ENCODE measurements at places on chromosomes 5 and 9. TPM values are rescaled to one million over a fixed set of nuclear protein-coding genes. Genes with fewer than 3 reads are reported as not detected.

- DNase-seq: no peak
These were observed 71.7 kb downstream of the GLIS3 start for GRCh38 chr9:4228142-4228541.

DNA sequence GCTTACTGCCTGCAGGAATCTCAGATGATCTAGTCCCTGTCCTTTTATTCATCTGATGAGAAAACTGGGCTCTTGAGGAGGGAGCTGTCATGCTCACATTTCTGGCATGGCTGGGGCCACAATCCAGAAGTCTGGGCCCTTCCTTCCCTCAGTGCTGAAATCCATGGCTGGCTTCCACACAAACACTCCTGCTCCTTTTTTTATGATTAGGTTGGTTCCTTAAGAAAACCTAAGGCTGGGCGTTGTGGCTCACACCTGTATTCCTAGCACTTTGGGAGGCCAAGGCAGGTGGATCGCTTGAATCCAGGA is 1.3 kb downstream of the ACER2 start:
- no peak for DNase-seq

GRCh38 chr5:36502608-36503007 is 103.8 kb upstream of the SLC1A3 start:
- DNase-seq: peak; percentile 93

DNA sequence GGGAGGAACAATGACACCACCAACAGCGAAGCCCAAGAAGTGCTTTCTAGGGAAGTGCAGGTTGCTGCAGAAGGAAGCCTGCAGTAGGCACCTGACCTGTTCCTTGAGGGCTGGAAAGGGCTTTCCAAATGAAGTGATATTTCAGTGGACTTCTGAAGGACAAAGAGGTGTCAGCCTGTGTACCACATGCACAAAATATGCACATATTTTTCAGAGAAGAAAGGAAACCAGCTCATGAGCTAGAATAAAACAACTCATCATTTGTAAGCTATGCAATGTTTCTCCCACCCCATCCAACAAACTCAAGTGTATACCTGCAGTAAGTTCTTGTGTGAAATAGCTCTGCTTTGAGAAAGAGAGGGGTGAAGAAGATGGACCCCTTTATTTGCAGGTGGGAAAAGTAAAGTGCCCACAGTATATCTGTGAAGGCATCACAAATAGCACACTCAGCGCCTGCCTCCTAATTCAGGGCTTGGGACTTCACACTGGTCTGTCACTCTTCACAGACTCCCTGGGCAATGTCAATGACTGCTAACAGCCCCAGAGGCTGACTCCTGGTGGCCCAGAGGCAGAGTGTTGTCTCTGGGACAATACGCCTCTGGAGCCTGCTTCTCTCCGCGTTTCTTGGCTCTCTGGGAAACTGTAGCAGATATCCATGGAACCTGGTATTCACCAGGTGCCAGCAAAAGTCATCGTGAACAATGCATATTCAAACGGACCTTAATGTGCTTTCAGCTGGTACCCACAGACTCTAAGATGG is 198.1 kb upstream of the EFNA5 start:
- no peak for DNase-seq

DNA sequence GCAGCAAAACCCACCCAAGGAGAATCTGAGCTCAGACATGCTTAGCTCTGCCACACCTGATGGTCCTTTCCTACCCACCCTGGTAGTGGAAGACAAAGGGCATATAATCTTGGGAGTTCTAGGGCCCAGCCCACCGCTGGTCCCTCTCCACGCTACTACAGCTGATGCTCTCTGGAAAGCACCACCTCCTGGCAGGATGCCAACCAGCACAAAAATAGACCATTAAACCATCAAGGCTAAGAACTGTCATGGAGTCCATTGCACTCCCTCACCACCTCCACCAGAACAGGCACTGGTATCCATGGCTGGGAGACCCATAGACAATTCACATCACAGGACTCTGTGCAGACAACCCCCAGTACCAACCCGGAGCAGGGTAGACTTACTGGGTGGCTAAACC is 111.0 kb upstream of the IL7R start:
- DNase-seq: no peak

DNA sequence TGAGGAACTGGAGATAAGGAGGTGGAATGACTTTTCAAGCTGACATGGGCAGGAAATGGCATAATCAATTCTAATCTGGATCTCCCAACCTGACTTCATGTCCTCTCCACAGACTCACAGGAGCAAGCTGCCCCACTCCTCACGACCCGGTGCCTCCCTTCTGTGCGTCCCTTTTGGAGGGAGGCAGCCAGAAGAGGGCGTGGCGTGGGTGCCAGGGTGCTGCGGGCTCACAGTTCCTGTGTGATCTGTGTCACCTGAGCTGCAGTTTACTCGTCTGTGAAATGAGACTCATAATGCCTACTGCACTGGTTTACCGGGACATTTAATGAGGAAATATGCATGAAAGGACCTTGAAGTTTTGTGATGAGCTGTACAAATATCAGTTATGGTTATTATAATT is 207.4 kb downstream of the DAB2IP start:
- DNase-seq: no peak

- DNase-seq: peak; percentile 57
These were observed 36.0 kb upstream of the BARHL1 start for GRCh38 chr9:132546148-132547051.

DNA sequence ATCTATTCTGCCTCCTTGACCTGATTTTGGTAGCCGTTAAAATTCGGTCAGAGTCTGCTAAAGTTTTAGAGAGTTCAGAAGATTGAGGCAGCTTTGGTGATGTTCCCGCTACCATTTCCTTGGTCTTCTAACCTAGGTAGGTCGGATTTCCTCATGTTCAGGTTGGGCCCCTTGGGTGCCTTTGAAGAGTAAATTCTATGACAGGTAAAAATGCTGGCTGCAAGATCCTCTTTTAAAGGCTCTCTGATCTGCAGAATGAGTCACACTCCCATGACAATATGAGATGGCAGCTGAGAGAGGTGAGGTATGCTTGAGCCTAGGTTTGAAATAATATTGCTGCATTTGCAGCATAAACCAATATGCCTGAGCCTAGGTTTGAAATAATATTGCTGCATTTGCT is 198.9 kb downstream of the TSSK1B start:
- DNase-seq: no peak

DNA sequence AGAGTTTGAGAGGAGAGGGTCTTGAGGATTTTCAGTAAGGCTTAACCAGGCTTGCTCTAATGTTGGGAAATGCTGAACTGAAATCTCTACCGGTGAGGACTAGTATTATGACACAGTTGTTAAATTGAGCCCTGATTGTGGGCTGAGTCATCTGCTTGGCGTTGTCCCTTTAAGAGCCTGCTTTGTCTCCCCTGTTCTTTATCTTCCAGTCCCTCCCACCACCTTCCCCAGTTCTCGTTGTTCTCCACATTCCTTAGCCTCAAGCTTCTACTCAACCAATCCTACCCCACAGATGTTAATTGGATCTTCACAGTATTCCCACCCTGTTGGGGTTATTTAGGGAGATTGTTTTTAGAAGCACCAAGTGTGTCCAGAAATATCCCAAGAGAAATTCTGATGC is 57.6 kb downstream of the ANKRD55 start:
- peak; percentile 96 for DNase-seq

DNA sequence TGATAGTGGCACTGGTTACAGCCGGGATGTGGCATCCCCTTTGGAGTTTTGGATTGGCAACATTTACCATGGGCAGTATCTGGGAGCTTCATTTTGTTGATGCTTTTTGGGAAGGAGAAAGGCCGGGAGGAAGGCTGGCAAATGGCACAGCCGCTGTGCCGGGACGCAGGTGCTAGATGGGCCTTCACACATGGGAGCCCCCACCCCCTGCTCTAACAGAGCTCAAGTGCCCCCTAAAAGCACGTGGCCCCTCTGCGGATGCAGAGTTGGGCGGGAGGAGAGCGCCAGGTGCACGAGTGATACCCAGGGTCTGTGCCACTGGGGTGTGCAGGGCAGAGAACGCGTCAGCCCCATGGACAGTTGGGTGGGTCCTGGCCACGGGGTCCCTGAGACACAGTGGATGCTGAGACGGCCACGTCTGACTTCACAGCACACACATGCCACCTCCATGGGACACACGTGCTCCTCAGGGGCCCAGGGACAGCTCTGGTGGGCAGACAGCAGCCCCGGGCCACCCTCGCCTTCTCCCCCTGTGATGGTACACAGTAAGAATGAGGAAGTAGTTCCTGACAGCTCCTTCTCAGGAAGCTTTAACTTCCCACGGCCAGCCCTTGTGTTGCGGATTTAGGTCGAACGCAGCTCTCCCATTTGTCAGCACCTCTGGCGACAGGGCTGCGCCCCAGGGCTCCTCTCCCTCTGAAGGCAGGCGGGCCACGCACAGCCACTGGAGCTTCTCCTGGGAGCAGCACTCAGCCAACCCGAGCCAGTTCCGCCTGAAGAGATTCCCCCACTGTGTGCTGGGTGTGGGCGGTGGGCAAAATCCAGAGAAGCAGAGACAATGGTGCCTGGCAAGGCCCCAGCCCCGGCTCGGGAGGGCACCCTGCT is 10.8 kb downstream of the SLC9A3 start:
- no peak for DNase-seq

- no peak for DNase-seq
These were observed 356.7 kb downstream of the DIRAS2 start for GRCh38 chr9:90285946-90286345.

DNA sequence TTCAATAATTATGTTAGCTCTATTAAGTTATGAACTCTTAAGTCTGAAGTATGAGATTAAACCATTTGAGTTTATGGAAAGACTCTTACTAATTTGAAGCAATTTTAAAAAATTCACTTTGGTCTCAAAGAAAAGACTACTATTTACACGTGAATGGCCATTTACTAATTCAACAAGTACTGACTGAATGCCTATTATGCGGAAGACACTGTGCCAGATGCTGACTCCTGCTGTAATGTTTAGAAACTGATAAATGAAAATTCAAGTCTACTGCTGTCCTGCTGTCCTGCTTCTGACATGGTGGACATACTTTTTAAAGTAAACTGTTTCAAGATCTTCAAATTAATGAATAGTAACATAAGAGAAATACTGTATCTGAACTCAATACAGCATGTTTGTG is 116.2 kb downstream of the MPDZ start:
- no peak for DNase-seq

DNA sequence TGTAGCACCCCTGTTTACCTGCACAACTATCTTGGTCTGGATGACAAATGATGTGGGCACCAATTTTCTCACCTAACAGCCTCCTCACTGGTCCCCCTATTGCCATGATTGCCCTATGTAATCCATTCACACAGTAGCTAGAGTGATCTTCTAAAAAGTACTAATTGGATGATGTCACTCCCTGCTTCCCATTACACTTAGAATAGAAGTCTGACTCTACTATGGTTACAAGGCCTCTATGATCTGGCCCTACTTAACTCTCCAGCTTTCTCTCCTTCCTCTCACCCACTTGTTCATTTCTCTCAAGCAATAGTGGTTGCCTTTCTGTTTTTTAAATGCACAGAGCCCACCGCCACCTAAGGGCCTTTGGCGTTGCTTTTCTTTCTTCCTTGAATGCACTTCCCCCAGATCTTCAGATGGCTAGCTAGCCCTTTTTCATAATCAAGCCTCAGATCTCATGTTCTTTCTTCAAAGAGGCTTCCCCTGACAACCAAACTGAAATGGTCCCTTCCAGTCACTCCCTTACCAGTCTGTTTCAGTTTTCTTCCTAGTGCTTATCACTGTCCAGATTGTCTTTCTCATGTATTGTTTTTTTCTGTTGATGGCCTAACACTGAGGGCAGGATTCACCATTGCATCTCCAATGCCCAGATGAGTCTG is 8.7 kb downstream of the IGIP start:
- DNase-seq: no peak

GRCh38 chr5:84360056-84360455 is 24.6 kb downstream of the EDIL3 start:
- DNase-seq: no peak

DNA sequence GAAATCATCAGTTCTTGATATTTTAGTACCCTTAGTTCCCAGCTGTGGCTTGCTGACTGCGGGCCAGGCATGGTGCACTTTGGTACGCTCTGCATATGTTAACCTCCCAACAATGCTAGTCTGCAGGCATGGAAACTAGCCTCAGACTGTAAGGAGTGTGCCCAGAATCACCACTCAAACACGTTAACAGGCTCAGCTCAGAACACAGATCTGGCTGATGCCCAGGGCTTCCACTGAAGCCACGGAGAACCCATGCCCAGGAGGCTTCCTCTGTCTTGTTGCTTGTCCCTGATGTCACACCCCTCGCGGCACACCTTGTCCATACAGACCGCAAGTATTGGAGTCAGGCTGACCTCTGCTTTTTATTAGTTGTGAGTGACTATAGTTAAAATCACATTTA is 187.2 kb upstream of the OTULINL start:
- DNase-seq: no peak

DNA sequence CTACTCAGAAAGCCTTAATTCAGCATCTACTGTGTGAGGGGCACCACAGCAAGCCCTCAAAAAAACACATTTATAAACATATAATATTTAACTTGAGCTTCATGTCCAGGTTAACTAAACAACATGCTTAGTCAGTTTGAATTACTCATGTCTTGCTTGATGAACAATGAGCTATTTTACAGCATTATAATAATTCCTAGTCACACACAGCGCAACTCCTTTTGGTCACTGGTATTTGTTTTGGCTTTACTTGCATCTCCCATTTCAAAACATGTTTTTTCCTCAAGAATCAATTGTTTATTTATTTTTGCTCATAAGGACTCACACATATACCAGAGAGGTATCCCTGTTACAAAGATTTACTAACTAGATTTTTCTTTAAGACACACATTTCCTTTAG is 616.7 kb upstream of the DAB2 start:
- DNase-seq: no peak

TUSC1 gene
- total RNA-seq: 29.2 TPM

ARHGEF37 gene
- 7.6 TPM for total RNA-seq

CDH12 gene
- 0.95 TPM for total RNA-seq

CD74 gene
- 12.6 TPM for total RNA-seq

ANKRD34B gene
- not detected for total RNA-seq

GMCL2 gene
- total RNA-seq: not detected

SLC34A1 gene
- not detected for total RNA-seq

SLC6A3 gene
- total RNA-seq: not detected

TBCA gene
- total RNA-seq: 245 TPM

C9orf50 gene
- total RNA-seq: 1.8 TPM

OTP gene
- not detected for total RNA-seq

C9orf153 gene
- total RNA-seq: 1.0 TPM

PCDHA1 gene
- 0.25 TPM for total RNA-seq

FOXD1 gene
- total RNA-seq: 0.11 TPM
